Progenitor cell of endocrine pancreas (in vitro differentiated cells): ENCODE measurements at places on chromosomes 7 and 10.

DNA sequence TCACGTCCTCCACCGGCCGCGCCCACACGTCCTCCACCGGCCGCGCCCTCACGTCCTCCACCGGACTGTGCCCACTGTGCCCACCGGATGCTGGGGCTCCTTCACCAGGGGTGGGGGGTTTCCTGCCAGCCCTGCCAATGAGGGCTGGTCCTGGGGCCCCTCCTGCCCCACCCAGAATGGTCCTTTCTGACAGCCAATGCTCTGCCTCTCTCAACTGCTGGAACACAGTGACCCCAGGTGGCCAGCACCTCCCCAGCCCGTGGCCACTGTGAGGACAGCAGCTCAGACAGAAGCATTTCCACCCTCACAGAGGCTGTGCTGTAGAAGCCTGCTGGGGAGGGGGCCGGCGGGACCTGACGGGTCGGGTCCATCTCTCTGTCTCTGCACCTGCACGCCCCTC is 90.1 kb upstream of the DNAAF5 start:
- no peaks in the 10 kb centered on the region for H3K4me1 ChIP-seq
- no peak overlapping the region for H3K27ac ChIP-seq
- H3K36me3 ChIP-seq = peaks cover 9% of the 10 kb centered on the region
- no peaks in the 10 kb centered on the region for H3K27me3 ChIP-seq
- no peak for DNase-seq
- H3K4me3 ChIP-seq = no peak overlapping the region

DNA sequence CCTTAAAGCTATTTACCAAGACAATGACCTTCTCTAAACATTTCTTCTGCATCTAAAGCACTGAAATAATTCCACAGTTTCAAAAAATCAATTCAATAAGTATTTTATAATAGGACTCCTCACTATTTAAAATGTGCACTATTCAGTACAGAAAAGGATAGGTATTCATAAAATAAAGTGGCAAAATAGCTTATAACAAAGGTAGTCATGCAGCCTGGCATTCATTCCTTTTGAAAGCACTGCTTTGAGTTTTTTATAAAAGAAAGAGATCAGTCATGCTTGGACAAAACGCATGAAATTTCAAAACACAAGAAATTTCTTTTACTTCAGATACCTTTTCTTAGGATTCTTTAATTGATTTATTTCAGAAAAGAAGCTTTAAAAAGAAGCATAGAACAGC is 689.7 kb upstream of the PHF14 start:
- H3K36me3 ChIP-seq = no peaks in the 10 kb centered on the region
- H3K27me3 ChIP-seq = no peaks in the 10 kb centered on the region
- no peak for DNase-seq
- no peak overlapping the region for H3K27ac ChIP-seq
- peaks cover 1% of the 10 kb centered on the region for H3K4me1 ChIP-seq

DNA sequence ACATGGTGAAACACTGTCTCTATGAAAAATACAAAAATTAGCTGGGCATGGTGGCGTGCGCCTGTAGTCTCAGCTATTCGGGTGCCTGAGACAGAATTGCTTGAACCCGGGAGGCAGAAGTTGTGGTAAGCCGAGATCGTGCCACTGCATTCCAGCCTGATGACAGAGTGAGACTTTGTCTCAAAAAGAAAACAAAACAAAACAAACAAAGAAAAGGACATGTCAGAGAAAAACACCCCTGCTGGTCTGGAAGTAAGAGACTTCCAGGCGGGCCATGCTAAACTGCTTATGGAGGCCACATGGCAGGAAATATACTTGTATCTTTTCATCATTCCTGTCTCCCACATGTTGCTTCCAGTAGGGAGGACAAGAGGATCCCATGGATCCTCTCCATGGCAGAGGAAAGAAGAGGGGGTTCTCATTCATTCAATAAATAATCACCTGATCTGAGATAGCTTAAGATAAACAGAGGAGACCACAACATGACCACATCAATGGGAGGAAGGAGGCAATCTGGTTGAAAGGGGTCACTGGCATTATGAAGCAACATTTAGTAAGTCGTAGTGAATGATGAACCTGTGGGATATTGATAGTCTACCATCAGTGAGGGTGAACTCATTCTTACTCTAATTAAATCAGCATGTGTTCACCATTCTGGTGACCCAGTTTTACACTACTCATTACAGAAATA is 60.5 kb upstream of the ZNF138 start:
- H3K4me3 ChIP-seq = no peak overlapping the region
- DNase-seq = no peak
- no peak overlapping the region for H3K27ac ChIP-seq
- H3K4me1 ChIP-seq = no peaks in the 10 kb centered on the region
- peaks cover 2% of the 10 kb centered on the region for H3K36me3 ChIP-seq

DNA sequence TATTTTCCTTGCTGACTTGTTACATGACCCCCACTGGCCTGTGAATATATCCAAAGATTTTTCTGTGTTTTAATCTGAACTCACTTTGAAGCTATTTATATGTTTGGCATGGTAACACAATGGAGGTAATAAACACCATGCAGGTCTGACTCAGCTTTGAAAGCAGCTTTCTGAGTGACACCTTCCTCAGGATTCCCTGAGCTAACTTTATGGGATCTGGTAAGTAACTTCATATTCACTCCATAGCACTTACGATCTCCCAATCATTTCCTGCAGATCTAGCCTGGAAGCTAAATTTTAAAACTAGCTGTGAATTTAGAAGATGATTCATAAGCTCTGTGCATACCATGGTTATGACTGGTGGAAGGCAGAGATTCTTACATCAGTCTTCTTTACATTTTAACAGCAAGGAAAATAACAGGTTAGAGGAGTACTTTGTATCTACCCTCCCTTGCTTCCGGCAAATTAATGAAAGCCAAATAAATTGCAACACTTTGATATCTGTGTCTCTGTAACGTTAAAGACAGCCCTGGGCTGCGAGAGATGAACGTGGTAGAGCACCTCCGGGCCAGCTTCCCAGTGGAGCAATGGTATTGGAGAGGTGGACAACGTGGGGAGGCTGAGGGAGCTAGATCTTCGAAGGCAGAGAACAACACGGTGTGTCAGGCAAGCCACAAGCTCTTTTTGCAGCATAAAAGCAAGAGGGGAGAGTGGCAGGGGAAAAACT is 170.2 kb upstream of the KLF14 start:
- no peak overlapping the region for H3K27ac ChIP-seq
- peaks cover under 1% of the 10 kb centered on the region for H3K36me3 ChIP-seq
- no peaks in the 10 kb centered on the region for H3K27me3 ChIP-seq
- H3K4me1 ChIP-seq = peaks cover 18% of the 10 kb centered on the region

DNA sequence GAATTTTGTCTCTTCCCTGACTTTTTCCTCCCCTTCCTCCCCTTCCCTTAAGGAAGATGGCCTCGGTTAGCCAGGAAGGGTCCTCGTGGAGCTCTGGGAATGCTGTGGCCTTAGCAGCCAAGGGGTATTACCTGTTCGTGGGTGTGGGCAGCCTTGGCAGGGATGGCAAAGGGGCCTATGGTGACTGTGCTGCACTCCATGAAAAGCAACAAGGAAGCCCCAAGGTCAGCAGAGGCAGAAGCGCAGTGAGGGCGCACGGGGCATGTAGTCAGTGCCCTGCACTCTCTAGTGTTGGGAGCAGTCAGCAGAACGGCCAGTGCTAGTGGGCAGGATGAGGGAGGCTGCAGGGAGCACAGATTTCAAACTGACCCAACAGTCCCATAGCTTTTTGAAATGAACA is 191.8 kb downstream of the ADARB2 start:
- no peak overlapping the region for H3K4me3 ChIP-seq
- H3K27me3 ChIP-seq = peaks cover 11% of the 10 kb centered on the region
- H3K27ac ChIP-seq = no peak overlapping the region
- H3K4me1 ChIP-seq = peaks cover 12% of the 10 kb centered on the region

DNA sequence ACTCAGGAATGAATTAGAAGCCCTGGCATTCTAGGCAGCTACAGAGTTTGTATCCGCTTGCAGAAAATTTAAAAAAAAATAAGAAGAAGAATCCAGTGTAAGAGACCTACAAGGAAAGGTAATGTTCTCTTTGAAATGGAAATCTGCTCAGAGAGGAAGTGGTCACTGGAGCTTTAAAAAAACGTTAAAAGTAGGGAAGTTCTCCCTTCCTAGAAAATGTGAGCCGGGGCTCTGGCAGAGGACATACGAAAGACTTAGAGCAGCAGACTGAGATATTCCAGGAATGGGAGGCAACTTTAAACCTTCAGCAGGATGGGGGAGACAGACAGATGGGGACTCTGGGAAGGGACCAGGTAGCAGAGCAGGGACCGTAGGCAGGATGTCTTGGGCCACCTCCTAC is 149.4 kb upstream of the NPS start:
- H3K27me3 ChIP-seq = no peaks in the 10 kb centered on the region
- H3K27ac ChIP-seq = no peak overlapping the region
- no peaks in the 10 kb centered on the region for H3K4me1 ChIP-seq
- H3K4me3 ChIP-seq = no peak overlapping the region
- H3K36me3 ChIP-seq = peaks cover 11% of the 10 kb centered on the region

DNA sequence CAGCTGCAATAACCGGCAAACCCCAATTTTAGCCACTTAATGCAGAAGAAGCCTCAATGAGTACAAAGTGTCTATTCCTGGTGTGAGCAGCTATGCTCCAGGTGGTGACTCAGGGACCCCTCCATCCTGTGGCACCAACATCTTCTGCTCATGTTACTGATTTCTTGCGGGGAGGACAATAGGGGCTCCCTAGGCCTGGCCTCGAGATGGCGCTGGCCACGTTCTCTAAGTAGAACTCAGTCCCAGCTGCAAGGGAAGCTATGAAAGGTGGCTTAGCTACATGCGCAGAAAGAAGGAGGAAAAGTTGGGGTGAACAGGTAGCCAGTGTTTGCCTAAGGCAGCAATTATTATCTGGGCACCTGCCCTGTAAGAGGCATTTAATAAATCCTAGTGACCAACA is 6.6 kb downstream of the GJD4 start:
- peaks cover 7% of the 10 kb centered on the region for H3K27me3 ChIP-seq
- peaks cover 2% of the 10 kb centered on the region for H3K4me1 ChIP-seq
- peaks cover 2% of the 10 kb centered on the region for H3K36me3 ChIP-seq
- DNase-seq = no peak

GRCh38 chr10:123573236-123574108 is 92.7 kb upstream of the GPR26 start:
- no peak overlapping the region for H3K4me3 ChIP-seq
- no peak overlapping the region for H3K27ac ChIP-seq
- H3K4me1 ChIP-seq = no peaks in the 10 kb centered on the region
- H3K36me3 ChIP-seq = no peaks in the 10 kb centered on the region
- peaks cover 57% of the 10 kb centered on the region for H3K27me3 ChIP-seq

GRCh38 chr10:44958898-44959246 is 730 bp upstream of the RASSF4 start:
- DNase-seq = no peak
- H3K27ac ChIP-seq = peak overlapping the region; percentile 94
- H3K36me3 ChIP-seq = peaks cover 11% of the 10 kb centered on the region
- H3K4me1 ChIP-seq = peaks cover 47% of the 10 kb centered on the region
- H3K27me3 ChIP-seq = no peaks in the 10 kb centered on the region

- no peaks in the 10 kb centered on the region for H3K36me3 ChIP-seq
- no peak overlapping the region for H3K27ac ChIP-seq
- DNase-seq = no peak
- no peaks in the 10 kb centered on the region for H3K27me3 ChIP-seq
Measured at GRCh38 chr7:144991041-144991440, 155.2 kb upstream of the TPK1 start.

- H3K27me3 ChIP-seq = peaks cover 4% of the 10 kb centered on the region
- H3K36me3 ChIP-seq = peaks cover 4% of the 10 kb centered on the region
- peaks cover 11% of the 10 kb centered on the region for H3K4me1 ChIP-seq
- DNase-seq = no peak
Measured at GRCh38 chr10:23065181-23065948, 30.0 kb upstream of the MSRB2 start.

DNA sequence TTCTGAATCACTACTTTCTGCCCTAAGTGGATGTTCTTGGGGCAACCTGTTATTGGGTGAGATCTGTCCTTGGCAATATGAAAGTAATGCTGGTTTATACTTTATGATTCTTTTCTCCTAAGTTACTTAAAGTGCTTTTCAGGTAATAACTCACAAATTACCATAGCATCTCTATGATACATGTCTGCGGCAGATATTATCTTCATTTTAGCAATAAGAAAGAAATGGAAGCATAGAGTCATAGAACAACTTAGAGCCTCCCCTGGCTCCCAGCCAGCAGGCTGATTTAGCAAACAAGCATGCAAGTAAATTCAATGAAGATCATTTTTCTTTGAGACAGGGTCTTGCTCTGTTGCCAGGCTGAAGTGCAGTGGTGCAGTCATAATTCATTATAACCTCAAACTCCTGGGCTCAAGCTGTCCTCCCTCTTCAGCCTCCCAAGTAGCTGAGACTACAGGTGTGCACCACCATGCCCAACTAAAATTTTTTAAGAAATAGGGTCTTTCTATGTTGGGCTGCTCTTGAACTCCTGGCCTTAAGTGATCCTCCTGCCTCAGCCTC is 38.1 kb upstream of the GRM8 start:
- no peak overlapping the region for H3K4me3 ChIP-seq
- H3K36me3 ChIP-seq = no peaks in the 10 kb centered on the region
- H3K4me1 ChIP-seq = peaks cover 6% of the 10 kb centered on the region
- H3K27me3 ChIP-seq = peaks cover 17% of the 10 kb centered on the region
- no peak overlapping the region for H3K27ac ChIP-seq
- no peak for DNase-seq
